EL (cell line): ENCODE measurements at places on chromosomes 7 and 10.

DNA sequence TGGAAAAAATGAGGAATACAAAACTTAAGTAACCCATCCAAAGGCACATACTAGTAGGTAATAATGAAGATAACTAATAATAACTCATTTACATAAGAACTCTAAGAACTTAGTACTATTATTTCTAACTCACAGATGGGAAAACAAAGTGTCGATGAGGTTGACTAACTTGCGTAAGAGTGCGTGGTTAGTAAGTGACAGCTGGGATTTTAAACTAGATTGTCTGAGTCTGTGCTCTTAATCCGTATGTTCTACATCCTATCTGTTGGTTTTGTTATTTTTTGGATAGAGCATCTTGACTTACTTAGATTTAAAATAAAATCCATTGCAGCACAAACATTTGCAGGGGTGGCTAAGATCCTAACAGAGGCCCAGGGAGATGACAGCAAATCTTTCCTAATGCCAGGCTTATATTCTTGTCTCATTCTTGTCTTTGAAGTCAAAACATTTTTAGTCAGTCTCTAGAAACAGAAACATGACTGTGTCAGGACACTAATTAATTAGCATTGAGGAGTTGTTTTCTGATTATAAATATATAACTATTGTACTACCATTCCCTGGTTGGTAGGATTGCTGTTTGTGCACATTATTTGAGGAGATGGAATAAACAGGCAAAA is 11.7 kb downstream of the RPA3 start:
- DNase-seq: no peak

DNA sequence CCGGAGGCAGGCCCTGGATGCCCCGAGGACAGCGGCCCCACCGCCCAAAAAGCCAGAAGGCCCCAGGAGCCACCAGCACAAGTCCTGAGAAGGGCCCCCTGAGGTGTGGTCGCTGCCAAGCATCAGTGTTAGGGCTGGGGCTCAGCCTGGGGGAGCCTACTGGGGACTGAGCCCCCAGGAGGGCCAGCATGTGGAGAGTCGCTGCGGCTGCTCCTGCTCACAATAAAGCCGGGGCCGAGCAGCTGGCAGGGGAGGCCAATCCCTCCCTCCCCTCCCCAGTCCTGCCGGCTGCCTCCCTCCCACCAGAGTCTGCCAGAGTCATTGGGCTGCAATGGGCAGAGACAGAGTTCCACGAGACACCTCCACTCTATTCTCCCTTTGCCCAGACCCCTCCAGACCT is 3.1 kb upstream of the ASIC3 start:
- no peak for DNase-seq

- DNase-seq: no peak
Measured at GRCh38 chr7:115635376-115635775, 395.2 kb downstream of the TFEC start.

DNA sequence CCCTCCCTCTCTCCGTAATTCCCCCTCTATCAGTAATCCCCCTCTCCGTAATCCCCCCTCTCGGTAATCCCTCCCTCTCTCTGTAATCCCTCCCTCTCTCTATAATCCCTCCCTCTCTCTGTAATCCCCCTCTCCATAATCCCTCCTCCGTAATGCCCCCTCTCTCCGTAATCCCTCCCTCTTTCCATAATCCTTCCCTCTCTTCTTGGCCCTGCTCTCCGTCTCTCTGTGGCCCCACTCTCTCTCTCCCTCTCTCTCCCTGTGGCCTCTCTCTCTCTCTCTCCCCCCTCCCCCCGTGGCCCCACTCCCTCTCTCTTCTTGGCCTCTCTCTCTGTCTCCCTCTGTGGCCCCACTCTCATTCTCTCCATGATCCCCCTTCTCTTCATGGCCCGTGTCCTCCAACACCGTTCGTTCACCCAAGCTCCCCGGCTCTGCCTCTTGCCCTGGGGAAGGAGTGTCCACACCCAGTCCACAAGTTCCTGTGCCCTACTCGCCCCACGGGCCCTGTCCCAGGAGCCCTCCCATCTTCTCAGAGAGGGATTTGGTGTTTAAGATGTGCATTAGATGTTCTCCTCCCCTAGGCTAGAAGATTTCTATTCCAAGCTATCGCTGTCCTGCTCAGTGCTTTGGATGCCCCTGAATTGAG is 19.8 kb downstream of the SHH start:
- no peak for DNase-seq

DNA sequence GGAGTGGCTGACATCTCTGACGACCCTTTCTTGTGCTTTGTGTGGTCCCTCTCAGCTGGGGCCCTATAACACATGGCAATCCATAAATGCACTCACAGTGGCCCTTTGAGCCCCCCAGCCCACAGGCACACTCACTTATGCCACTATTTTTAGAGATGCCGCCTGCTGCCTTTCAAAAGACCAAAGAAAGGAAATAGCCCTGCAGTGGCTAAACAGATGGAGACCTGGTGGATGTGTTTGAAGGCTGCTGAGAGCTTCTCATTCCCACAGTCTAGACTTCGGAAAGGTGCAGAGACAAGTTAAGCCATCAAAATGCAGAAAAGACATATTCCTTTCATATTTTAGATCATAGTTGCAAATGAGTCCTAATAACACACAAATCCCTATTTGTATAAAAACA is 42.0 kb upstream of the PDZD8 start:
- DNase-seq: no peak

DNA sequence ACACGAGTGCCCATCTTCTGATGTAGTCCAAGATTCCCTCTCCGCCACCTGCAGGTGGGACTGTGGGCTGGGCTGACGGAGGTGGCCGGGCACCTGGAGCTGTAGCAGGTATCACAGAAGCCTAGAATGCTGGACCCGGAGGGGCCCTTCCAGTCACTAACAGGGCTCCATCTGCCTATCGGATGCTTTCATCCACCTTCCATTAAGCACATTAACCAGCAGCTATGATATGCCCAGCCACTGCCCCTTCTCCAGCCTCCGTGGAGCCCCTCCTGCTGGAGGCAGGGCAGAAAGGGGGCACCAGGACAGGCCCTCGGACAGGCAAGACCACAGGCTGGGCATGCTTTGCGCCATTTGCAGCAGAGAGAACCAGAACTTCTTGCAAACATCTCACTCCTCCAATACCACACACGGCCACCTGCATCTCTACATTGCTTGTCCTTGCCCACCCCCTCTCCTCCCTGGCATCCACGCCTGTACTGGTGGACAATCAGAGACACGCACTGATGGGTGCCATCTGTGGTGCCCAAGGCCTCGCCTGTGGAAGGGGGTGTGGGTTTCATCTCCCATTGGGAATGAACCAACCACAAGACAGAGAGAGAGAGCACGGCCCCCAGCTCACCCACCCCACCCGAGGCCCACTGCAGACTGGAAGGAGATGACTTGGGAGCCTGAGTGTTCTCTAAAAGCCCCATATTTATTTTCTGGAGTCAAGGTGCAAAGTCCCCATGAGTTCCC is 16.8 kb downstream of the PRKAG2 start:
- no peak for DNase-seq

DNA sequence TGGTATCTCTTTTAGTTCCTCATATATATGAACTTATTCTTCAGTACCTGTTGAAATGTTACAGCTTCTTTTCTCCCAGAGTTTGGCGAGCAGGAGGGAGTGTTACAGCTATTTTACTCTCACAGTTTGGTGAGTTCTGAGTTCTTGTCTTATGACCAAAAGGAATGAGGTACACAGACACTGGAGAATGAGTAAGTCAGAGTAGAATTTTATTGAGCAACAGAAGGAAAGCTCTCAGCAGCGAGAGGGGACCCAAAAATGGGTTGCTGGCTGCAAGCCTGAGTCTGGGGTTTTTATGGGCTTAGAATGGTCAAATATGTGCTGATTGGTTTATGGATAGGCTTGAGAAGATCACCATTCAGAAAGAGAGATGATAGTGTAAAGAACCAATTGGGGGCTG is 175.2 kb downstream of the CDK14 start:
- peak; percentile 14 for DNase-seq

GRCh38 chr7:106075937-106076336 is 36.2 kb downstream of the SYPL1 start:
- no peak for DNase-seq

DNA sequence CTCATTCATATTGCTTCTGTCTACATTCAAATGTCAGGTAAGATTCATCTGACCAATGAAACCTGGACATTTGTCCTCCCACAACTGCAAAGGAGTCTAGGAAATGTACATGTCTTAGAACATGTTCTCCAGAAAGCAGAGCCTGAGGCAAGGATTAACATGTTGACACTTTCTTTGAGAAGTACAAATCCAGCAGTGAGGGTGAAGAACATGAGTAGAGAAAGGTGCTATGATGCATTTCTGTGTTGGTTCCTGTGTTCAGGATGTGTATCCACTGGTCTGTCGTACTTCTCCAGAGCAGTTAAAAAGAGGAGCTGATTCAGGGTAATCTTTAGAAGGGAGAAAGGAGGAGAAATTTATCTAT is 146.0 kb upstream of the AGR3 start:
- DNase-seq: no peak

DNA sequence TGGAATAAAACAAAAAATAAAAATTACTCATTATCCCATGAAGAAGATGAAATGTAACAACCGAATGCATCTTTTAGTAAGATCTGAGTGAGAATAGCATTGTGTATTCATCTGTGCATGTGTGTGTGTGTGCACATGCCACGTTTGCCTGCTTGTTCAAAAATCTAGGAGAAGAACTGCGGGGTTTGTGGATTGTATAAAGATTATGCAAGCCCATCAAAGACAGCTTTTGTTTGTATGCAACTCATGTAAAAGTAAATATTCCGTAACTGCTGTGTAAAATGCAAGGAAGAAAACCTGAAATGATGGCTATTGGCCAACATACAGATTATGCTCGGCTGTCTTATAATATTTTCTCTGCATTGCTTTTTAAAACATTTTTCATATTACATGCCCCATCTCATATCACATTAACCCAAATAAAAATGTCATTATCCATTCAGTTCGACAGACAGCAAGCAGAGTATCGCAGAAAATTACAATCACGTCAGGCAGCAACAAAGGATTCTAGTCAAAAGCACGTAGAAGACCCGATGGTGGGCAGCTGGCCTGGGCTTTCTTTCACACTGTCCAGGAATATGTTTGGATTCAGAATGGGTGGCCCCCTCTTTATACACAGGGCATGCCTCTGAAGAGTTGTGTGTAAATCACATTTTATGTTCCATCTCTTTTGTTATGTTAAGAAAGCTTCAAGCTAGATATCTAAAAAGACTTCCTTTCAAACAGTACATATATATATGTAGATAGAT is 114.0 kb downstream of the PARP12 start:
- no peak for DNase-seq

- peak; percentile 54 for DNase-seq
Measured at GRCh38 chr10:58851606-58852005, 324.8 kb upstream of the PHYHIPL start.

DNA sequence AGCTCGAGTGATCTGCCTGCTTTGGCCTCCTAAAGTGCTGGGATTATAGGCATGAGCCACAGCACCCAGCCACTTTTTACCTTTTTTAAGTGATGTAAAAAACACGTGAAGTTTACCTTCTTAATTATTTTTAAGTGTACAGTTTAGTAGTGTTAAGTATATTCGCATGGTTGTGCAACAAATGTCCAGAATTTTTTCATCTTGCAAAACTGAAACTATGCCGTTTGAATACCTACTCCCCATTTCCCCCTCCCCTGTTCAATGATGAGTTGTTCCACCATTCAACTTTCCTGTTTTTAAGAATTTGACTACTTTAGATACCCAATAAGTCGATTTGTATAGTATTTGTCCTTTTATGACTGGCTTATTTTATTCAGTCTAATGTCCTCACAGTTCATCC is 10.9 kb downstream of the NRBF2 start:
- DNase-seq: no peak

DNA sequence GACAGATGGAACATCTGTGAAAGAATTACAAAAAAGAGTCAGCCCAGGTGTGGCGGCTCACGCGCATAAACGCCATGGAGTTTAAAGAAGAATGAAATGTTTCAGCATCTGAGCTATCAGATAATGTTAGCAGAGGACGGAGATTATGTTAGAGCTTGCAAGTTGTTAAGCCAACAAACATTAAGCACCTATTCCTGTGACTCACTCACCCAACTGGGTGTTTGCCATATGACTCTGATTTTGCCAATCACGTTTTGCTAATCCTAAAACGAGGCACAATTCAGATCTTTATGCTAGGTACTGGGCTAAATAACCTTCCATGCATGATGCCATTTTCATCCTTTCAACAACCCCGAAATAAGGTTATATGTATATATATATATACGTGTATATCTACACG is 29.0 kb upstream of the CCNY start:
- DNase-seq: no peak

GRCh38 chr7:97011536-97012364 is 6.4 kb downstream of the DLX6 start:
- no peak for DNase-seq

DNA sequence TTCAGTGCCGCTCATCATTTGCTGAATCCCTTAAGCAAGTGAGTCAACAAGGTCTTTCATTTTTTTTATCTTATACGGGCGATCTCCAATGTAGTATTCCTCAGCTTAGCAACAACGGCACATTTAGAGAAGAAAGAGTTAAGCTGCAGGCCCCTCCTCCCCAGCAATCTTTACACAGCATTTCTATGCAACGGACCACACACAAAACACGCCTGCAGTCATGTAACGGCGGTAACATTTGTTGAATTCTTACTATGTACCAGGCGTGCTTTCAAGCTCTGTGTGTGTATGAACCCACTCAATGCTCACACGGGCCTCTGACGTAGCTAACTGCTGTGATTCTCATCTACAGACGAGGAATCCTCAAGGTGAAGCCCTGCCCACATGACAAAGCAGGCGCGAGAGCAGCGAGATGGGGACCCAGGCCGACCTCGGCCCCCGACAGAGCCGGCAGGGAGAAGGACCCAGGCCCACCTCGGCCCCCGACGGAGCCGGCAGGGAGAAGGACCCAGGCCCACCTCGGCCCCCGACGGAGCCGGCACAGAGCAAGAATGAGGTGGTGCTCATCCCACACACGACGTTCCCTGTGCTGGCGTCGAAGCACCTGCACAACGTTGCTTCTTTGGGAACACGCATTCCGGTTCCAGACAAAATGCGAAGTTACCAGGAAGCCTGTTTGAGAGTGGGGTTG is 240.7 kb downstream of the ZMYND11 start:
- DNase-seq: no peak

DNA sequence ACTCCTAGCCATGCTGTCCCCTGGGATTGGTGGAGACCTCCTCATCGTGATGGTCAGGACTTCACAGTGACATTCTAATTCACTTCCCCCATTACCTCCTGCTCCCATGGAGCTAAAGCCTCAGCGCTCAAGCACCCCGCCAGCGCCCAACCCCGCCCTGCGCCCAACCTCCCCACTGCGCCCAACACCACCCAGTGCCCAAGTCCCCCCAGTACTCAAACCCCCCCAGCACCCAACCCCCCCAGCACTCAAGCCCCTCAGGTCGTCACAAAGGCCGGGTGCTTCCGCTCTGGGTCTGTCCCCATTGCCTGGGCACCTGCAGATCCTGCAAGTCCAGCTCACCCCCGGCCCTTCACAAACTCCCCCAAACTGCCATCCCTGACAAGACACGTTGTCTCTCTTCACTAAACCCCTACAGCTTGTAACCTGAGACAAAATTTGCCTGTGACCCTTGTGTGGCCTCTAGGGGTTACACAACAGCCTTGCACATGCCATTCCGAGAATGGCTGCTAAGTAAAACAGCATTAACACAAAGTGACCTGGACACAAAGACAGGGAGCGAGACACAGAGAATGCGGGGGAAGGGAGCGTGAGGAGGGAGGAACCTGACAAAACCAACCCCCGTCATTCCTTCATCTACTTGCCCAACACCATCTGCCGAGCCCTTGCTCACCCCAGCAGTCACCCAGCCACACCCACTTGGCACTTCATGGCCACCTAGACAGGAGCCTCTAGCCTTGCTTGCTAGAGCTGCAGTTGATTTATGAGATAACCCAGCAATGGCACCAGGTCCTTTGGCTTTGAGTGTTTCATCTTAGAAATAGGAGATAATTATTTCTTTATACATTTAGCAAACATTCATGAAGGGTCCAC is 107.8 kb downstream of the ADARB2 start:
- no peak for DNase-seq
